ENCODE measurements at places on chromosomes 5 and 9.

DNA sequence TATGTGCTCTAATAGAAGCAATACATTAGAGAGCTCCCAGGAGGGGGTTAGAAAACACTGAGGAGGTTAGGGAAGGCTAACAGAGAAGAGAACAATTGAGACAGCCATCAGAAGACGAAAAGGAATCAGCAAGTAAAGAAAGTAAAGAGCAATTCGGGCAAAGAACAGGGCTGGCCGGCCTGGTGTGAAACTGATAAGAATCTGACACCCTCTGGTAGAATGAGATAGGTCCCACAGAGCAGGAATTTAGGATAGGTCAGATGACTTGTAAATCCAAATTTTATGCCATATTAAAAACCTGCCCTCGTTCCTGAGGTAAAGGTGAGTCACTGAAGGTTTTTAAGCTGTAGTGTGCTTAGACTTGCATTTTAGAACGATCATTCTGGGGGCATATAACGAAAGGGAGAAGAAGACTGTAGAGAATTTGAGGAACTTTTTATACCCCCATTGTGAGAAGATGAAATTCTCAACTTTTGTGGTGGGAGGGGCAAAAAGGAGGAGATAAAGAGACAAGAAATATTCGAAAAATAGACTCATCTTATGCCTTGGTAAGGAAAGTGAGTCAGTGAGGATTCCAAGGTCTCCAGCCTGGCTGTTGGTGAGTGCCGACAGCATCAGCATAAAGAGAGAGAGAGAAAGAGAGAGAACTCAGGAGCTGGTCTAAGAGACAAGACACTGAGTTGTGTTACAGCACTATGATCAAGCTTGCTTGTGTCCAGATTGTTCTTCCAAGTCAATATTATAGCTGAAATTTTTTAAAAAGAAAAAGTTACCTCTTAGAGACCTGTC, 51.3 kb downstream of the TMEM167A start:
- DNase-seq, result no peak

DNA sequence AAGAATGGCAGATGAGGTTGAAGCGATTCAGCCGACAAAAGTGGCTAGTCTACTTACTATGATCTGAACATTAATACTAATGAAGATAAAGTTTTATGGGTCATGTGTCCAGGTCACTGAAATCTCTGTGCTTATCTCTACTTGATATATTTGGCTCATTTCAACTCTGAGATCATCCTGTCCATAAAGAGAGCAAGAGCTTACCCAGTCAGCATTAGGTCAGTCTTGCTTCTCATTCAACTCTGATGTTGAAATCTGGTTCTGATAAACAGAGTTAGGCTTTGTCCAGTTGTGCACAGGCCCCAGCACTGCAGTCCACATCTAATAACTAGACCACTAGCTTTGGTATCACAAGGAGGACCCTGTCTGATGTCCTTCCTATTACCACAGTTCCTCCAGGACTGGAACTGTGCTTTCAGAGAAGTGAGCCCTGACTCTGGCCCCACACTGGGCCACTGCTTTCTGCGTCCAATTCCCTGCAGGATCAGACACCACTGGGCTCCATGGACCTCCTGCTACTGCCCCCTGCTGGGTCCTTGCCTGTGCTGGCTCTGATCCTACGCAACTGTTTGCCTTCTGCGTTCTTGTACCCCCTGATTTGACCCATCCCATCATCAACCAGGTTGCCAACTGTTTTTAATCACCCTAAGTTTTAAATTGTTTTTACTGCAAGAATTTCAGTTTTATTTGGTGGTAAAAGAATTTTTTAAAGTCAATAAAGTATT, 23.7 kb upstream of the FAM120A start:
- DNase-seq, result no peak

DNA sequence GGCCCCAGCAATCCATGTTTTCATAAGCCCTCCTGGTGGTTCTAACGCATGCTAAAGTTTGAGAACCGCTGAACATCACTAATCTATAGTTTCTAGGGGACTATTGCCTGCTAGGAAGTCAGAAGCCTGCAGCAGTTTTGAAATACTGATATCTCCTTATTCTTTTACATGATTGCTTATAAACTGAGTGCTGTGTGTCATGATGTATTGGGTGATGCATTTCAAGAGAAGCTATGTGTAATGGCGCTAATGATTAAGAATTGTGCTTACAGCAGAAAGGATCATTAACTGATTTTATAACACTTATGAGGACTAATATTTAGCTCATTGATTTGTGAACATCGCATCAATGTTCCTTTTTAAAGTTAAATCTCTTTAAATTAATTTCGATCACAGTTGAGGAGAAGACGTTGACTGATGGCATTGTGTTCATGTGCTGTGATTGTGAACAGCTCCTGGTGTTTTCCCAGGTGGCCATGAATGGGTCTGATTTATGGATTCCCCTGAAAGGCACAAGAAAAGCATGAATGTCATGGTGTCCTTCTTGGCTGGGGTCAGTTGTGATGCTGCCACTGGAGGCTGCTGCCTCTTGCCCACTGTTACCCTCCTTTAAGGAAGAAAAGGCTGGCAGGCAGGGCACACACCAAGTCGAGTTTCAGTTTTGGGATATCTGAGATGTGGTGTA, 12.0 kb upstream of the DAP start:
- DNase-seq, result no peak

DNA sequence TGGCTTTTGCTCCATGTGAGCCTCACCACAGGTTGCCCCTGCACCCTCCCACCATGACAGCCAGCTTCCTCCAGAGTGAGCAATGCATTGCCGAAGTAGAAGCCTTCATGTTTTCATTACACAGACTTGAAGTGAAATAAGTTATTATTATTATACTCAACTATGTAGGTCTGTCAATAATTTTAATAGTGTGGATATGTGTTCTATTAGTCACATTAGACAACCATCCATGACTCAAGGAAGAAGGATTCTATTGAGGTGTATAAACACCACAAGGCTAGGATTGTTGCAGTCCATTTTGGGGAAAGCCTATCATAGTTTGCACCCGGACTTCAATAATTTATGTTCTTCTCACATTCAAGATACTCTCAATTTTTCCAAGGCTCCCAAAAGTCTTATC, 369.5 kb downstream of the TAF11L14 start:
- no peak for DNase-seq

GRCh38 chr9:131747352-131747751, 7.5 kb upstream of the RAPGEF1 start:
- no peak for DNase-seq

- no peak for DNase-seq
Observed at GRCh38 chr5:154944716-154945115, 3.8 kb downstream of the MRPL22 start.

- no peak for DNase-seq
Observed at GRCh38 chr5:151686674-151687407, at the start of gene SPARC. SPARC (minus strand) TSS chr5:151686915; CDS start chr5:151676188, 10,727 bp downstream.
